Activated naive CD4-positive, alpha-beta T cell treated with anti-CD3 and anti-CD28 coated beads, Interleukin-2, amount 10 ng/mL, durations not matched to agents 7 days and 5 days (primary cell): ENCODE measurements at places on chromosomes 6 and 20.
A peak's percentile ranks its signal among the peaks of the same experiment; 100 is the strongest.

GRCh38 chr6:142280927-142281326, 20.9 kb upstream of the ADGRG6 start:
- DNase-seq, result no peak

GRCh38 chr6:144415835-144416237, 130.7 kb downstream of the UTRN start:
- no peak for DNase-seq

DNA sequence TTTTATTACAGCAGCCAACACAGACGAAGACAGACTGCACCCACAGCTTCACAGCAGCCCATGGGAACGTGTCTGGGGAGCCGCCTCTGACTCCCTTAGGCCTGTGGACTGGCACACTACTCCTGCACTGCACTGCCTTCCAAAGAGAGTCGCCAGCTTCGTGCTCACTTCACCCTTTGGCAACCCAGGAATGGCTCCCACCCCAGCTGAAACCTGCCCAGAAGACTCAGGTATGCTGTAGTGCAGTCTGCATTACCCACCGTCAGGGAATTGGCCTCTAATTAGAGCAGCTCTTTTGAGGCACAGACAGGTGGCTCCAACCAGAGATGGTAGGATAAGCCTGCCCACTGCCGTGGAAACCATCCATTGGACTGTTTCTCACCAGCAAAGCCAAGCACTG, 39.9 kb upstream of the FRMD1 start:
- DNase-seq, result no peak

DNA sequence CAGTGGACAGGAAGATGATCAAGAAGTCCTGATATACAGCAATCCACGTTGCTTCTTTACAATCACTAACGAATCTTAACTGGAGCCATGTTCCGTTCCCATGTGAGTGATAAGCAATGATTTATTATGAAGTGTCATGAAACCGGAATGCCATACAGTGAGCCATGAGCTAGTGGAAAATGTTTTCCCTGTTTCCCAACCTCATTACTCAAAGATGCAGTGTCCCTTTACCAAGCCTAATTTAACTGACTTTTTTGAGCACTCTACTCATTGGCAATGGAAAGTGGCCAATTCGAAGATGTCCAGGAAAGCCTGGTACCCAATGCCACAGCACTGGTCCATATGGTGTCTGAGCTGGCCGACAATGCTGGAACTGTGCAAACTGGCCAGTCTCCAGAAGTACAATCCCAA, 148.3 kb downstream of the ZNF217 start:
- no peak for DNase-seq

DNA sequence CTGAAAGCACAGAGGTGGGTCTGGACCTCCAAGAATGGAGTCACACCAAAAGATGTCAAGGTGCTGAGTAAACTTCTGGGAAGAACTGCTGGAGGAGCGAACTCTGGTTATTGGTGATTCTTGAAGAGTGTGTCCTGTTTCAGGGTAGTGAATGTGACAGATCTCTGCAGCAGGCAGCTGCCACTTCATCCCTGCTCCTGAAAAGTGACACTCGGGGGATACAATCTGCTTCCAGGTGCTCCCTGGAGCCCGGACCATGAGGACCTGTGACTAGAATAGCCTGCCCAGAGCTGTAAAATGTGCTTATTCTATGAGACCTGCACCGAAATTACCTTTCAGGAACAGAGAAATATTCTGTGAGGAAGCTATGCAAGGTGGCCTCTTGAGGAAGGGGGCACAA, 191.1 kb downstream of the FOXC1 start:
- no peak for DNase-seq

- DNase-seq, result no peak
These were observed 1.0 kb downstream of the TOMM34 start for GRCh38 chr20:44959082-44959637.

DNA sequence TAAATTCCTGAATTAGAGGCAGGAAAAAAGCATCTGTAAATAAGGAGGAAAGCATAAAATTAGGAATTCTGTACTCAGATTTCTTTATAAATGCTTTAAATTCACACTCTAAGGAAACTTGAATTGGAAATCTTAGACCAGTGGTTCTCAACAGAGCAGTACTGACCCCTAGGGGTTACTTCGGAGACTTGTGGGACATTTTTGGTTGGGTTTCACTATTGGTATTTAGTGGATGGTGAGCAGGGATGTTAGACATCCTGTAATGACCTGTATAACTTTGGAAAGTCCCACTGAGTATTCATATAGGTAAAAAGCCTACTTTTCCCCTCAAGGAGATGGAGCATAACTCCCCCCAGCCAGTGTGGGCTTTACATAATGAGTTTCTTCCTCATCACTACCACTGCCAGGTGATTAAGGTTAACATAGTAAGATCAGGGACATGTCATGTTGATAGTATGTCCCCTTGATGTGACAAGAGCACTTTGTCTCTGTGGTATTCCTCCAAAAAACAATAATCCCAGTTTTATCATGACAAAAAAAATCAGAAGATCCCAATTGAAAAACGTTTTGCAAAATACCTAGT, 31.0 kb downstream of the GLO1 start:
- DNase-seq, result peak; percentile 41

DNA sequence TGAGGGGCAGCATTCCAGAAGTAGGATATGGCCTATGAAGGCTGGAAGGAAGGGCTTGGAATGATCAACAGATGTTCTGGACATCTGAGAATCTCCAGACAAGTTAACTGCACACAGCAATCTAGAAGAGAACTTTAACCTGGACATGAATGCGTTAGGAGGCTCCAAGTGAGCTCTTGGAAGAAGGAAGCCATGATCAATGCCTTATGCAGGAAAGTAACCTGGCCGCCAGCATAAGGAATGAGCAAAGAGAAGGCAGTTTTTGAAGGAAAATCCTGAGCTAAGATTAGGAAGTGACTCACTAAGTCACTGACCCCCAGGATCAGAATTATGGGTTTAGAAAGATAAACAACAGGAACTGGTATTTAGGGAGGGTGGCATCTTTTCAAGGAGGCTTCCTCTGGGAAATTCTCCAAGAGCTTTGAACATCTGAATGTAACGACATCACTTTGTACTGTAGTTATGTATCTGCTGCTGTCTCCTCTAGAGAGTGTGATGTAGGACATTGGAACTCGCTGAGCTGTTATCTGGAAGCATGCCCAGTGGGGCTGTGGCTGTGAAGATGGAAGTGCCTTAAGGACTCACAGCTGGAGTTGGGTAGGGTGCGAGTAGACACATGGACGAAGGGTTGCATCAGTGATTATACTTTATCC, 236.8 kb downstream of the PACRG start:
- DNase-seq, result no peak

DNA sequence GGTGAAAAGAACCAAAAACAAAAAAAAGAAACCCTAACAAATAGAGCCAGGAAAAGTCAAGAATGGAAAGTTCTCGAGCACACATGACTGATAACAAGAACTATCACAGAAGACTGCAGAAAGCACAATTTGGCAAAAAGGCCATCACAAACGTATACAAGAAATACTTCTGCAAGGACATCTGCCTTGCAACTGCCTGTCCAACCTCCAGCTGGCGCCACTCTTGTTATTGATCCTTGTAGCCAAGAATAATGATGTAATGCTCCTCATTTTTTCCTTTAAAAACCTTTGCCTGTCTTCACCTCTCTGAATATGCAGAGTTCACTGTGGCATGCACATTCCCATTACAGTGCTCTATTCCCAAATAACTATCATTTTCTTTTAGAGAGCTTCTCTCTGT, 87.9 kb upstream of the BMP5 start:
- no peak for DNase-seq

DNA sequence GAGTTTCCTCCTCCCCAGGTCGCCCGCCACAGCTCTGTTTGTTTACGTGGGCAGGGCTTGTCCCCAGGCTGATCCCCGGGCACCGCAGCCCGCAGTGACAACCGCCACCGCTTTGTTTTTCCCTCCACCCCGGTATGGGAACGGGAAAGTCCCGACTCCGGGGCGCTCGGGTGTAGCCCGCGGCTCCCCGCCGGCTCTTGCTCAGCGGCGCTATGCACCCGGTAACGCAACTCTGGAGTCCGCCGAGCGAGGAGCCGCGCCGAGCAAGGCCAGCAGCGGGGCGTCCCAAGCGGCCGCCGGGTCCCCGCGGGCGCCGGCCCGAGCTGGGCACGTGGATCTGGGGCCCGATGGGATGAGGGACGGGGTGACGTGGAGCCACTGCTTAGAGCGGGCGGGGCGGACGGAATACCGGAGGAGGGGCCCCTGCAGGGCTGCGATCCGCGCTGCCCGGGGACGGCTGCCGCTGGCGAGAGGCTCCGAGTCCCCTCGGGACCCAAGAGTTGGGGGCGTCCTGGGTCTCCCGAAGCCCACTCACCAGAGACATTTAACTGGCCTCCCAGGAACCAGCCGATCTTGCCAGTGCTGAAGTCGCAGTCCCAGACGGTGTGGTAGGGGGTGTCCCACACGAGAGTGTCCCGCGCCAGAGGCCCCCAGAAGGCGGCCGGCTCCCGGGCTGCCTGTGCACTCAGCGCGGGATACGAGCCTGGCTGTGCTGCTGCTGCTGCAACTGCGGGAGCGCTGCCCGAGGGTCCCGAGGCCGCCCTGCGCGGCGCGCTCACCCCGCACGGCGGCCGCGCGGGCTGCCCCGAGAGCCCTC, 497 bp downstream of the ACSS1 start:
- peak; percentile 84 for DNase-seq

DNA sequence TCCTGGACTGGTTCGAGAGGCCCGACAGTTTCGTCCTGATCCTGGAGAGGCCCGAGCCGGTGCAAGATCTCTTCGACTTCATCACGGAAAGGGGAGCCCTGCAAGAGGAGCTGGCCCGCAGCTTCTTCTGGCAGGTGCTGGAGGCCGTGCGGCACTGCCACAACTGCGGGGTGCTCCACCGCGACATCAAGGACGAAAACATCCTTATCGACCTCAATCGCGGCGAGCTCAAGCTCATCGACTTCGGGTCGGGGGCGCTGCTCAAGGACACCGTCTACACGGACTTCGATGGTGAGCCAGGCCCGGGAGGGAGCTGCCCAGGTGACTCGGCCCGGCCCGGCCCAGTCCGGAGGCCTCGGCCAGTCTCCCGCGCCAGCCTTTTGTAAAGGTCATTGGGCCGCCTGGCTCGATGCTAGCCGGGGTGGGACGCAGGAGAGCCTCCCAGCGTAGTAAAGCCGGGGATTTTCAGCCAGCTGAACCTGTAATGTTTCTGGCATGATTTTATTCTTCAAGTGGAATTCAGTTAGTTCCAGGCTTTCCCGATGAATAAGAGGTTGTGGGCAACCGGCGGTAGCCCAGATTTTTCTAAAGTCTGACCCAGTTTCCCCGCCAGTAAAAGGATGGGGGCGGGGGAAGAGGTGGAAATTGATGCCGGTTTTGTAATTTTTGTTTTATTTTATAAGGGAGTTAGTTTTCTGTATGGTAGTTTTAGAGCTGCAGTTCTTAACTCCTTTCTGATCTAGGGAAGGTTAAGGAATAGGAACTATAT, 1.4 kb downstream of the PIM1 start:
- peak; percentile 50 for DNase-seq
